ENCODE measurements at places on chromosomes 3 and 15.

DNA sequence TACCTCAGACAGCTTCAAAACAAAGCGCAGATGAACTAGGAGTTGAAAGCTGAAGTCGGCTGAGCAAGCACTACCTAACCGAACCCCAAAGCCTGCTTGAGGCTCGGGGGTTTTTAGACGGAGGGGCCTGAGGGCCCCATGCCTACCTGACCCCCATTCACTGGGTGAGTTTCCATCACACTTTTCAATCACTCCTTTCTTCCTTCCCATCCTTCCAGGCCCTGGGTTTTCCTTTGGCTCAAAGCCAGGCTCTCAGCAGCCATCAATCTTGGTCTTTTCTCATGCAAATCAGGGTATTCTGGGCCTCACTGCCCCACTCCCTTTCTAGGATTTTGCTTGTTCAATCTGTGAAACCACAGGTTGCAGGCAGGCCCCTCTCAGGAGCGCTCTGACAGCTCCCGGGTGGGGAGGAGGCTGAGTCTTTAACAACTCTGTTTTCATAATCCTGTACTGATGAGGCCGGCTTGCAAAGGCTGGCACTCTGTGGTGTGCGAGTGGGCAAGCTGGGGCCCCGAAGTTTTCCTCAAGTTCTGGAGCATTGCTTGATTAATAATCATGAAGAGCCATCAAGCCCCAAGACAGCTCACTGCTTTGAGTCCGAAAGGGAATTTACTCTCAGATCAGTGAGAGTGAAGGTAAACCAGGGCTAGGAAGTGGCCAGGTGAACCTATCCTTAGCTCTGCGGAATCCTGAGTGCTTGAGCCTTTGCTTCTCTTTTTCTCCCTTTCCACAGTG is 97.6 kb downstream of the FRMD4B start:
- DNase-seq: peak; percentile 43

GRCh38 chr3:128864351-128864811 is 15.0 kb upstream of the ACAD9 start:
- DNase-seq: no peak

DNA sequence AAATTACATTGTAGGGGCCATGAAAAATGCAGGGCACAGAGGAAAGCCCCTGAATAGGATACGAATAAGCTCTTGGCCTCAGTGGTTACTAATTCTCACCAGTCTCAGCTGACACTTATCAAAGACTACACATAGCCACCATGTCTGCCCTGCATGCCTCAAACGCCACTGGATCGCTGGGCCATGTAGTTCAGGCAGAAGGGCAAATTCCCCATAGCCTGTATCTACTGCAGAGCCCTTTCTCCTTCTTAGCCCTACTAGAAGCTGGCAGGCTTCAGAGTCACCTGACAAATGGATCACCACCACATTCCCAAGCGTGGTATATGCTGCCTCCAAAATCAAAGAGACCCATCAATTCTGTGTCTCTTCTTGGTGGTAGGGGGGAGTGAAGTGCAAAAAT is 177.4 kb downstream of the MINAR1 start:
- DNase-seq: no peak

- DNase-seq: no peak
Observed at GRCh38 chr3:37558580-37558979, 303.1 kb upstream of the CTDSPL start.

DNA sequence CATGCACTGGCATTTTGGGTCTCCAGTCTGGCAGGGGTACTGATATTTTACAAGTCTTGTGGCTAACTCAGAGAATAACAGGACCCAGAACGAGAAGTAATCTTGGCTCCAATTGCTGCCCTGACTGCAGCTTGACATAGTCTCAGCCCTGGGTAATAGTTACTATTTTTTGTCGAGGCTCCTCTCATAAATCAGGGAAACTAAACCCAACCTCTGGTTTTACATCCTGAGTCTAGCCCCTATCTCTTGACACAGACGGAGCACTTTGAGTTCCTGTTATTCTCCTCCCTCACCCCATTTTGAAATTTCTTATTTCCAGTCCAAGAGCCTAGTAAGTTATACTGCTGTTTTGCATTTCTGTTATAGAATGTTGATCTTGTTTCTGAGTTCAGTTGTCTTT is 276.1 kb upstream of the GOLIM4 start:
- DNase-seq: no peak

Measured in amniotic epithelial cell (primary cell).